Activated B cell treated with CpG ODN at 0.5 μM for 24 hours (primary cell): ENCODE measurements at places on chromosomes 4 and X.

DNA sequence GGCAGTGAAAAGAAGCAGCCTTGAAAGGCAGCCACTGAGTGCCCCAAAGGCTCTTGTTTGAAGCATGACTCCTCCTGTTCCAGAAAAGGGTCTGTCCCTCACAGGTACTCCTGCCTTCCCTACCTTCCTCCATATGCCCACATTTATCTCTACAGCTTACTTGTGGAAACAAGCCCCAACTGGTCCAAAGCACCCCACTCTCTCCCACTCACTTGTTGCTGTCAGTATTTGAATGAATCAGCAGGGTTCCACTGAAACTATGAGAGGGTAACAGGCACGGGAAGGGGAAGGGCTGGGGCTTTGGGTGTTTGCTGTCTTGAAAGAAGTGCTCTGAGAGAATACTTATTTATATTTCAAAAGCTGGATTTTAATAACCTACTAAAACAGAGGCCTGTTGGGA lies 34.9 kb downstream of the GPR143 start:
- DNase-seq: no peak

DNA sequence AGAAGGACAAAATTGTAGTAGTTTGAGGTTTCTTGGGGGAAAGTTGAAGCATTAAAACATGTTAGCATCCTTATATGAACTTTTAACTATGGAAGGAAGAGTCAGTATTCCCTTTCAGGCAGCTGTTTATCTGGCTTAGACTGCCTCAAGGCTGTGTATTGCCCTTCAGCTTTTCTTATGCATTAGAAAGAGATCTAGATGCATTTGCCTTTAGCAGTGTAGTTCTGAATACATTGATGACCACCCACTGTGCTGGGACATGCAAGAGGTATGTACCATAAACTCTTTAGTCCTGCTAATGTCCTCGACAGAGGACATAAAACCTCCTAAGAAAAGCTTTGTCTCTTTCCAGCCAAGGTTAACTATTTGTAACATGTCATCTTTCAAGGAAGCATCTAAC lies 2.9 kb downstream of the FAM200B start:
- no peak for DNase-seq

DNA sequence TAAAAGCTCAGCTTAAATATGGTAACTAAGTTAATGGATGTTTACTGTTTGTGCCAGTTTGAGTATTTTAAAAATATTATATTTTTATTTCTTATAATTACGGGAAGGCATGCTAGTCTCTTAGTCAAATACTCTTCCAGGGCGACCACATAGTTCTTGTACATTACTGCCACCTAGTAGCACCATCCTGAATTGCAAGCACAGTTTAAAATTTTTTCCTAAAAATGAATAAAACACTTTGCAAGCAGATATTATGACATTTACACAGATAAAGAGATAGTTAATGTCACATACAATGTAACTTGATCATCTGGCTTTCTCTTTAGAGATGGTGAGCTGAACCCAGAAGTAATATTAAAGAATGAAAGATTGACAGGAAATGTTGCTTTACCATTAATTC lies 11.5 kb downstream of the NDP start:
- no peak for DNase-seq

DNA sequence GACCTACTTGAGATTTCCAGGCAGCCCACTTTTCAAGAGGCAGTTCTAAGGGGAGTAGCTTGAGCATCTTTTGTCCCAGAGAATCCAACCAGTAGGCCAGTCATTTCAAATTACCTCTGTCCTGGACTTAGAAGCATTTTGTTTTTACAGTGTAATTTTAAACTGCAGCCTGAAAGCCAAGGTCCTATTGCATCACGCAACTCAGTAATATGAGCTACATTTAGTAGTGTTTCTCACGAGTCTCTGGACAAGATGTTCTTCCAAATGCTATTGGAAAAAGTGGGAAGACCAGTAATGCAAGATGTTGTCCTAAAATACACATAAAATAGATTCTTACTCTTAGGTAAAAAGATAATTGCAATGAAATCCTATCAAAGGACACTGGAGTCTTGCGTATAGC lies 182.5 kb upstream of the ARX start:
- DNase-seq: no peak

DNA sequence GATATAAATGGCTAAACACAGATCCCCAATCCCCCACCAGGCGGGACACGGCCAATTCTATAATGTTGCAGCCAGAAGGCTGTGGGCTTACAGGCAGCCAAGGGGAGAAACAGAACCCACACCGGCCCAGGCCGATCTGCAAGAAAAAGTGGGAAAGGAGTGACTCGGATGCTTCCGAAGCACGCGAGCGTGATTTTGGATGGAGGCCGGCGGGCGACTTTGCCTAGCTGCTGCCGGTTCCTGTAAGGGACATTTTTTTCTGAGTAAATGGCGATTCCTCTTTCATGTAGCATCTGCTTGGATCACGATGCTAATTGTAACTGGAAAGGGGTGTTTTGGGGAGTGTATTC lies 470.2 kb downstream of the PCDH19 start:
- DNase-seq: no peak

- no peak for DNase-seq
These were observed 228.2 kb downstream of the ADGRA3 start for GRCh38 chr4:22287631-22288030.
